ENCODE measurements at places on chromosomes 2 and 18.

DNA sequence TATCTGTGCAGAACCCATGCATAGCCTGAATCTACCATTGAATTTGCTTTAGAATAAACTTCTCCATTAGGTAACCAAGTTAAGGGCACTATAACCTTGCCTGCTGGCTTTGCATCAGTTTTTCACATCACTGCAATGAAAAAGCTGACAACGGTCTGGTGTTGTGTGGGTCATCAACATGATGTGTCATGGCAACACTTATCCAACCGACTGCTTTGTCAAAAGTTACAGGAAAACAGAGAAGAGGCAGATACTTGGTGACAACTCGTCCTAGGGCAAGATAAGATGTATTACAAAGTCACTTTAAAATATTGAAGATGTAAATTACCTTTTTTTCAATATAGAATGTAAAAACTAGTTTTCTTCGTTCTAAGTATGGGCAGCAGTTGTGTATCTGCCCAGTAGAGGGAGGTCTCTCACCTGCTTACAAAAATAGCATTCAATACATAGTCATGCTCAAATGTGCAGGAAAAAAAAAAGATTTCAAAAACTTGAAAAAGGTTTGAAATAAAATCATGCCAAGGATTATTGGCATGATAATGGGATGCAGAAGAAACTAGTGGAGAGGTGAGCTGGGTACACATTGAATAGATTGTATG is 96.3 kb downstream of the EVA1A start:
- no peak for DNase-seq

GRCh38 chr2:70041663-70042062 is 45.6 kb upstream of the PCBP1 start:
- no peak for DNase-seq

GRCh38 chr2:64478502-64479230 is 24.7 kb downstream of the LGALSL start:
- DNase-seq, result no peak

GRCh38 chr18:22883179-22883578 is 49.9 kb upstream of the RBBP8 start:
- no peak for DNase-seq

DNA sequence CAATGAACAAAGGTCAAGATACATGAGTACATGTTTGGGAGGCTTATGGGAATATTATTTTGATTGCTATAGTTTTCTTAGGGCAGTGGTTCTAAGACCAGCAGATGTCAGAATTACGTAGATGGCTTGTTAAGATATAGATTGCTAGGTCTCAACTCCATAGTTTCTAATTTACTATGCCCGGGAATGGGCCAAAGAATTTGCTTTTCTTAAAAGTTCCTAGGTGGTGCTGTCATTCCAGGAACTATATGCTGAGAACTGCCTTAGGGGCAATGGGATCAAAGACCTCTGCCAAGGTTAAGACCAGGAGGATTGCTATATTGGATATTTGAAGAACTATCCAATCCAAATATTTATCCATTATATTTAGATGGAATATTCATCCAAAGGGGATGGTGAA is 141.8 kb downstream of the FSIP2 start:
- DNase-seq, result no peak

- no peak for DNase-seq
These were observed 259.8 kb upstream of the SALL3 start for GRCh38 chr18:78719821-78720220.

DNA sequence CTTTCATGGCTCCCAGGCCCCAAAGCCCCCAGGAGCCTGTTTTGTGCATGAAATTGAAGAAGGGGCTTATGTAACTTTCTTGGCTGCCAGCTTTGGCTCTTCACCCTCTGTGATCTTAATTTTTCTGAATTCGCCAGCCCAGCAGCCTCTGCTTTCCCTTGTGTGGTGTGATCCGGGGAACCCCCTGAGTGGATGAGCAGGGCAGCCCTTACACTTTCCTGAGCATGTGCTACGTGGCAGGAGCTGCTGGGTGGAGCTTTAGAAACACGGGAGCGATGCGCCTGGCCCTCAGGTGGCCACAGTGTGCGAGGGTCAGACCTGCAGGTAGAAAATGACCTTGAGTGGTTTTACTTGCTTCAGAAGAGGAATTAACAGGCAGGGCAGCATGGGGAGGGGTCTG is 76.4 kb upstream of the MCFD2 start:
- DNase-seq, result no peak

GRCh38 chr2:236086971-236087465 is 81.2 kb downstream of the GBX2 start:
- no peak for DNase-seq

DNA sequence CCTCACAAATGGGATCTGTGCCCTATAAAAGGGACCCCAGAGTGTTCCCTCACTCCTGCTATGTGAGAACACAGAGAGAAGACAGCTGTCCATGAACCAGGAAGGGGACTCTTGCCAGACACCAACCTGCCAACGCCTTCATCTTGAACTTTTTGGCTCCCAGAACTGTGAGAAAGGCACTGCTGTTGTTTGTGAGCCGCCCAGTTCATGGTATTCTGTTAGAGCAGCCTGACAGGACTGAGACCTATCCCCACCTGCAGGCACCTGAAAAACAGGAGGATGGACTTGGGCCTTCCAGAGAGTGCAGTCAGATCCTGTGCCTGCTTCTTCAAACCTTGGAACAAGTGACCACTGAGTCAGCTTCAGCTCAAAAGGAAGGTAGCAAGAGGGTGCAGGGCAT is 51.4 kb downstream of the CRACDL start:
- no peak for DNase-seq

GRCh38 chr2:219998714-219999227 is 371.3 kb downstream of the SLC4A3 start:
- no peak for DNase-seq
